ENCODE measurements at places on chromosomes 1 and 21.

DNA sequence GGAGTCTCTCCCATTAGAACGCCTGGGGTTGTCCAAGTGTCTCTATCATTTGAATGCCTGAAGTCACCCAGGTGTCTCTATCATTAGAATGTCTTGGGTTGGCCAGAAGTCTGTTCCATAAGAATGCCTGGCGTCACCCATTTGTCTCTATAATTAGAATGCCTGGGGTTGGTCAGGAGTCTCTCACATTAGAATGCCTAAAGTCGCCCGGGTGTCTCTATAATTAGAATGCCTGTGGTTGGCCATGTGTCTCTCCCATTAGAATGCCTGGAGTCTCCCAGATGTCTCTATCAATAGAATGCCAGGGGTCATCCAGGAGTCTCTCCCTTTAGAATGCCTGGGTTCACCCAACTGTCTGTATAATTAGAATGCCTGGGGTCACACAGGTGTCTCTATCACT, 54.5 kb downstream of the RNF187 start:
- no peak for DNase-seq

DNA sequence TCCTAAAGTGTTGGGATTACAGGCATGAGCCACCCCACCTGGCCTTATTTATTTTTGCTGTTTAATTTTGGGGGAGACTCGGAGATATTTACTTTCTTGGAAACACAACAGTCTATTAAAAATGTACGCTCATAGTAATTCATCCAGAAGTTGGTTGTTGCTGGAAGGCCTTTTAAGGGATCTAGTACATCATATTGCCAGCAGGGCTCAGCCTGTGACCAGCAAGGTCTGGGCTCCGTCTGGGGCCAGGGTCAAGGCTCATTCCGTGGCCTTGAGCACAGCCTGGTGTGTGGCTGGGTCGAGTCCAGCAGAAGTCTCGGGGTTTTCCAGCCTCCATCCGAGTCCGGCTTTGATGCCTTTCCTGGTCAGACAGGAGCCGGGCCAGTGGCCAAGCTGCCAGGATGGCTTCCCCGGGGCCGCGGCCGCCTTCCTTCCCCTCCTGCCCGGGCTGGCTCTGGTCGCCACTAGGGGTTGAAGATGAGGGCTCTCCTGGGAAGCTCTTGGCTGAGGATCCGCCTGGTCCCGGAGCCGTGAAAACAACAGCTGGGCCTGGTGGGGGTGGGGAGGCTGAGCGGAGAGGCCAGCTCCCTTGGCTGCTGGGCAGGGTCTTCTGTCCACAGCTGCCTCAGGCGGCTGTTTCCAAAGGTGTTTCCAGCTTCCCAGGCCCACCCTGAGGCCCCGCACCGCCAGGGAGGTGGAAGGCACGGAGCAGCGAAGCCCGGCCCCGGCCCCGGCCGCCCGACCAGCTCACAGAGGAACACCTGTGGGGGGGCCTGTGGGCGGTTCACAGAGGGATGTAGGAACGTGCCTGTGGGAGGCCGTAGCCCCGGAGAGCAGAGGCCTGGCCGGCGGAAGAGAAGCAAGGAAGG, 5.1 kb upstream of the VWA1 start:
- DNase-seq: peak; percentile 32

- DNase-seq: no peak
These were observed 11.5 kb downstream of the LRP8 start for GRCh38 chr1:53316424-53316765.

DNA sequence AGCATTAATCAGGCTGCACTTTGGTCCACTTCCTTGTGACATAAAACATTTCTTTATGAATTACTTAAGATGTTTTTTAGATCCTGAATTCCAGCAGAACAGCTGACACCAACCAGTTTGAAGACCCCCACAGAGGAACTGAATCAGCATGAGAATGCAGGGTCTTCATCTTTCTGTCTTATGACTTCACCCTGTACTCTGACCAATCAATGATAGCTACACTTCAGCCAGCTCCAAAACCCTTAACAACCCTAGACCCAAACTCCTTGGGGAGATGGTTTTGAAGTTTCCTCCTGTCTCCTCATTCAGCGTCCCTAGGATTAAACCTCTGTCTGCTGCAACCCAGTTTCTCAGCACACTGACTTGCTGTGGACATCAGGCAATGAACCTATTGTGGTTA, 175.0 kb downstream of the CTH start:
- no peak for DNase-seq

DNA sequence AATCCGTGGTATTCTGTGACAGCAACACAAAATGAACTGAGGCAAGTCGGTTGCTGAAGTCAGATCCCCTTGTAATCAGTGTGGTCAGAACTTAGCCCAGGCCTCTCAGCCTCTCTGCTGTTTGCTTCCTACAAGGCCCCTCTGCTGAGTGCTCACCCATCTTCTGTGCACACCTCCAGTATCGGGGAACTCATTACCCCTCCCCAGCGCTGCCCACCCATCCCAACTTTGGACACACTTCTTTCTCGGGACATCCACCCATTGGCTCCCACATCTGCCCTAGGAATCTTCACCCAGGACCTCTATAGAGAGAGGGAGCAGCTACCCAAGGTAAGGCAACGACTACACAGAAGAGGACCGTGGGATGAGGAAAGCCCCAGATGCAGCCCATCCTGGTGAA, 217.5 kb downstream of the MATN1 start:
- DNase-seq: no peak

DNA sequence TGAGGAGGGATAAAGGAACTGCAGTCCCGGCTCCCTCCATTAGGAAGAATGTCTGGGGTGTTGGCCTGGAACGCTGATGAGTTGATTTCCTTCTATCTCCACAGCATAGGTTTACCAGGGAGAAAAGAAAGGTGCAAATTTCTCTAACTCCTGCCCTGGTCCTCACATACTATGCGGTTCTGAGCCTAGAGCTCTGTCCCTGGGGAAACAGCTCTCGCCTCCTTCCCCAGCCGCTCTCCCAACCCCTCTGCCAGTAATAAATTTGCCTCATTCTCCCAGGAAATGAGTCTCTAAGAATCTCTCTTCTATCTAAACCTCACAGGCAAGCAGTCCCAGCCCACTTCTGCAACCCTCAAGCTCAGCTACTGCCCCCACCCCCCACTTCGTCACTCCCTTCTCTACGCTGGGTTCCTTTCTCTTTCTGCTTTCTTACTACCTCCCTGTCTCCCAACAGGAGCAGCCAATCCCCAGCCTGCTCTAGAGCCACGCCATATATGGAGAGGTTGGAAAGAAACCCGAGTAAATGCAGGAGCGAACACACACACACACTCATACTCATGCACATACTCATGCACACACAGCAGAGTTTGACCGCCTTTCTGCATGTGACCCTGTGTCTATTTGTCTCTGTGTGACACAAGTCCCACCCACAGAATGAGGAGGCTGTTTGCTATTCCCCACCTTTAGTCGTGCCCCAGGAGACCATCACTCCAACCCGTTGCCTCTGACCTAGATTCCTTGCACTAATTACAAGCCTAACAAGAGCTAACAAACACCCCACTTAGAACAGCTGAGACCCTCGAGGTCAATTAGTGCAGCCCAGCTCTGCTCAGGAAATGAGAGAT, 13.4 kb downstream of the PLEKHO1 start:
- peak; percentile 86 for DNase-seq

DNA sequence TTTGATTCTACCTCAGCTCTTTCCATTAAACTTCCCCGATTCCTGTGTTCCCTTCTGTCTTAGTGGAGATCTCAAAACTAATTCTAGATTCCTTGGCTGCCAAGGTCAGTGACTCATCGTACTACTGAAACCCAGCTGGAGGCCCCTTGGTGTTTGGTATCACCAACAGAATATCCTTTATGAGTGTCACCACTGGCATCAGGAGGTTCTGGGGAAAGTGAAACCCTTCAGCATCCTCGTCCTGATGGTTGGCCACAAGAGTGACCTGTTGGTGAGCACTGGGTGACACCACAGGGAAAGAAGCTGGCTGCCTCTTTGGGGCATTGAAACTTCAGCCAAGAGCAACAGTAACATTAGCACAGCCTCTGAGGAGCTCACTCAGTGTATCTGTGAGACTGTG, 9.6 kb downstream of the RAB42 start:
- DNase-seq: no peak

DNA sequence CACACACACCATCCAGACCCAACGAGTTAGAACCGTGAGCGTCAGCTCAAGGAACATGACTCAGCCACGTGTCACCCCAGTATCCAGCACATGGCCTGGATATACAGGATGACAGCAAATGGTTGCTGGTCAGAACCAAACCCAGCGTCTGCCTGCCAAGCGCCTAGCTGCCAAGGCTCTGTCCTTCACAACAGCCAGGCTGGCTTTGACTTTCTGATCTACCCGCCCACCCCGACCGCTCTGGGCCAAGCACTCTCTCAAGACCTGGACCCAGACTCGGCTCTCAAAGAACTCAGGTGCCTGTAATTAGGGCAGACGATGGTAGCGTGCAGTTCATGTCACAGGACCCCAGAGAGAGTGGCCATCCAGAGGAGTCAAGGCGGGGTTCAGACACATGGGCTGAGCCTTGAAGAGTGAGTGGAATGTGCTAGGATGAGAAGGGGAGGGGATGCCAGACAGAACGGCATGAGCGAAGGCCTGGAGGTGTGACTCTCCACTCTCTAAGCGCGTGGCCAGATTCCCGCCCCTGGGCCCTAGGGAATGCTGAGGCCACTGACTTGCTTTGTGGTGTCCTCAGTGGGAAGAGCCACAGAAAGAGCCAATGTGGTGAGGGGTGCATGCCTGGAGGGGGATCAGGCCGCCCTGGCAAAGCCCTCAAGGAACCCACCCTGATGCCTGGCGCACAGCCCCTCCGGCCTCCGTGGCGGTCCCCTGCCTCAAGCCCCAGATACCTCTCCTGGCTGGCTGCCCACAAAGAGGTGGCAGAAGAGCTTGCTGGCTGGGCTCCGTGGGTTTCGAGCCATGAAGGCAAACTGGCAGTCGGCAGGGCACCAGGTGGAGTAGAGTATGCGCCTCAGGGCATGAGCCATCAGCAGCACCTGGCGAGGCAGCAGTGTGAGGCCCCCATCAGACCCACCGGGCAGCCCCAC, 7.0 kb downstream of the SH2D5 start:
- DNase-seq: no peak

GRCh38 chr1:17833661-17834501, 78.7 kb downstream of the ACTL8 start:
- no peak for DNase-seq

DNA sequence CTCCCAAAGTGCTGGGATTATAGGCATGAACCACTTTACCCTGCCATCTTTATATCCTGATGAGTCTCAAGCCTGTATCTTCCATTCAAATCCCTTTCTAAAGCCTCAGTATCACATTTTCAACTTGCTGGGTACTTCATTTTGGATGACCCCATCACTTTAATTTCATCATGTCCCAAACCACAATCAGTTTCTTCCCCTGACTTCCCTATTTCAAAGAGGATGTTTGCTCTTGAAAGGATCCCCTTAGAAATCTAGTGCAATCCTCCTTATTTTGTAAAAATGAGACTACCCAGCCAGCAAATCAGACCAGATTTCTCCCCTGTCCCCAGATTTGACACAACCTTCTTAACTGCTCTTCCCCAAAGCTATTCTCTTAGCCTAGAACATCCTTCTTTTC, 7.0 kb upstream of the TRIT1 start:
- no peak for DNase-seq

DNA sequence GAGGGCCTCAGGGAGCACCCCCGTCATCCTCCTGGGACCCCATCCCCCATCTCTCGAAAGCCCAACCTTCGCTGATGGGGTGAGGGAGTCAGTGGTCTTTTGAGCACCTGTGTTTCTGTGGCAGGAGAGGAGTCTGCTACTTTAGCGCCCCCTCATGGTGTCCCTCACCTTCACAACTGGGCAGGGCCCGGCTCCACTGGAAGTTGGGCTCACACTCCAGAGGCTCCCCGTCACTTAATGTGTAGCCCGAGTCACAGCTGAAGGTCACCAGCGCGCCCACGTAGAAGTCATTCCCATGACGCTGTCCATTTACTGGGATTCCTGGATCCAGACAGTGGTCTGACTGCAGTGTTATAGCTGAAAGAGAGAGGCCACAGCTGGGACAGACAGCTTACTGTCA, 139.5 kb upstream of the HMGB4 start:
- no peak for DNase-seq

DNA sequence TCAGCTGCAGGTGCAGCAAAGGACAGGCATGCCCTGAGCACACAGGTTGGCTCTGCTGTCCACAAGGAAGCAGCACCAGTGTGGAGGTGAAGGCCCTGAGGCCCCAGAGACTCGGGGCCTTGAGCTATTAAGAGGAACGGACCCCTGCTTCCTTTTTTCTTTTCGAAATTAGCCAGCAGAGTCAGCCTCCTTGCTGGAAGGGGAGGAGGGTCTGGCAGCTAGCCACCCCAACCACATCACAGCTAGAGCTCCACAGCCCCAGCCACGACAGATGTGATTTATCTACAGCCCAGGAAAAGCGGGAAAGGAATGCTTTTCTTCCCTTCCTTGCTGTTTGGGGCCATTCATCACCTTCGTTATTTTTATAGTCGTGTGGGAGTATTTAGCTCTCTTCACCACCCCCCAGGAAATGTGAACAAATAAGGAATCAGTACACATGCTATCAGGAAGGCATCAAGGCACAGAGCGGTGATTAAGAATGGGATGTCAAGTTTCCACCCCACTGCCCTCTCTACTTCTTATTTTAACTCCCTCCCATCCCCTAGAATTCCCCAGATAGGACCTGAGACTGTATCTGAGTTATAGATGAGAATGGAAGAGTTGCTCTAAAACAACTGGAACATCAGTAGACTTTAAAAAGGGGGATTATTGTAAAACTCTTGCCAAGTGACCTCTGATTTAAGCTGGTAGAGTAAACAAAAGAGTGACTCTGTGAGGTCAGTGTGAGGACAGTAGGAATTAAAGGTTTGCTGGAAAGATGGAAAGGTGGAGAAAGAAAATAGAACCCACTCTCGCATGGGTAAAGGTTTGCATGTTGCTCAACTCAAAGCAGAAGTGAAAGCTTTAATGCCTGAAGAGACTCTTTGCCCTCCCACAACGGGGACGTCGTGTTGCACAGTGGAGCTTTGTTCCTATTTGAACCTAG, 224.7 kb upstream of the GJB5 start:
- DNase-seq: no peak

DNA sequence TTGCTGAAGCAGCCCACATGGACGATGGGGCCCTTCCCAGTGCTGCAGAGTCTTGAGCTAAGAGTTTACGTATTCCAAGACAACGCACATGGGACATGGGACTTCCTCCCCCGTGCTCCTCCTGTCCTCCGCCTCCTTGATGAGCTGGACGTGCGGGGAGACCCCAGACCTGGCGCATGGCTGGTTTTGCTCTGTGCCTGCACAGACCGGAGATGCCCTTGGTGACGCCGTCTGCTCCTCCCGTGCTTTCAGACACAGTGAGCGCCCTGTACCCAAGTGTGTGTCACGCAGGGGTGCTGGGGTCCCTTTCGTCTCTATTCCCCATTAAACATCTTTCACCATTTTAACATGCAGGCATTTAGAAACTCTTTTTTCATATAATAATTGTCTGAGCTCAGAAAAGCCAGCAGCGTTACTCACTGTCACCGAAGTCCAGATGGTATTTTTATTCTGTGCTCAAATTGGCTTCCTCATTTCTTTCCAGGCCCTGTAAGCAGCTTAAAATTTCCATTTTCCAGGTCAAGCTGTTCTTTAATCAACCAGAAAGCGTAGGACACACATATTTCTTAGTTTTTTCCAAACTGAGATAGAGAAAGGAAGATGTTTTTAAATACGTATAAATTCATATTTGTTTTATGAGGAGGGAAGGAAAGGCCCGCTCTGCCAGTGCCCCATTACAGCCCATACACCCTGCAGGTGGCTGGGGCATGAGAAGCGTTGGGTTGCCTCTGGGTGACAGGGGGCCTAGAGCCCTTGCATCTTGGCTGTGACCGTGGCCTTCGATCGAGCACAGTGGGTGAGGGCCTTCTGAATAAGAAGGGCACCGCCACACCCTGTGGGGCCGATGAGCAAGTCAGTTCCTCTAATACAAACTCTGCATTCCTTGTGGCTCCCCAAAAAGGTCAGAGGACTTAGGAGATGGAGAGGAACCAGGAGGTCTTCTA, 17.9 kb upstream of the ZBTB21 start:
- no peak for DNase-seq

Data from HEK293T (cell line).